Stimulated activated CD8-positive, alpha-beta memory T cell treated with anti-CD3 and anti-CD28 coated beads, Interleukin-4, amount 100 ng/mL, for 1 hour (primary cell): ENCODE measurements at places on chromosomes 3 and 15.

- no peak for DNase-seq
Observed at GRCh38 chr15:84033793-84034553, 201.6 kb upstream of the GOLGA6L4 start.

DNA sequence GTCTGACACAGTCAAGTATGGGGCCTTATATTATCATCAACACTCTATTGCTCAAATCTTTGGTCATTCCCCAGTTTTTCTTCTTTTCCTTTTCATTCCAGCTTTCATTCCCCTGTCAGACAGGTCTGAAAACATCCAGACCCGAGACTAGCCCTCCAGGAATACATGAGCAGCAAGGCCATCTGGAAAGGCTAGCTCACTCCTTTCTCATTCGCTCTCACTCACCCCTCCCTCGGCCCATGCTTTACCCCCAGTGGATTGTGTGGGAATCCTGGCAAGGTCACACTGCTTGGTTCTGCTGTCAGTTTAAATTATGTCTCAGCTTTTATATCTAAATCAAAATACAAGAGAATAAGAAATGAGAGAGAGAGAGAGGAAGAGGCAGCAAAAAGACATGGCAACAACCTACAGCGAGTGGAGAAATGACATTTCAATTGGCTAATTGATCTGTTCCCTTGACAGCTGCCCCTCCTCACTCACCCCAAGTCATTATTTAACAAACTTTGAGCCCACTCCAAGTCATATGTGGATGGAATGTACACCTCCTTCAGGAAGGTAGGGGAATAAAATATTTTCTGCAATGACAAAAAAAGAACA, 962.2 kb downstream of the TUSC7 start:
- DNase-seq = no peak

- DNase-seq = no peak
Observed at GRCh38 chr3:66567077-66567476, 66.3 kb upstream of the LRIG1 start.

DNA sequence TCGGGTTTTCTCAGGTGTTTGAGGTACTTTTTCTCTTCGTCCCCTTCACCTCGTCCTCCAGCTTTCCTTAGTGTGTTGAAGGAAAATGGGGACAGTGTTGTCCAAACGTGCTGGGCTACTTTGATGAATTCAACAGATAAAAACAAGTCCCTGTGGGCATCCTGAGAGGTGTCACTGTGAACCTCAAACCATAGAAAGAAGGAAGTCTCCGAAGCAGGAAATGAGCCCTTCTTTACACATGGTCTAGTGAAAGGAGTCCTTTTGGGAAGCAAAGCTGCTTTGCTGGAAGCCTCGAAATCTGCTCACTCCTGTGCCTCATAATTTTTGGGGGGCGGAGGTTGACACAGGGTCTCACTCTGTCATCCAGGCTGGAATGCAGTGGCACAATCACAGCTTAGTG, 10.6 kb downstream of the IL17RB start:
- no peak for DNase-seq

DNA sequence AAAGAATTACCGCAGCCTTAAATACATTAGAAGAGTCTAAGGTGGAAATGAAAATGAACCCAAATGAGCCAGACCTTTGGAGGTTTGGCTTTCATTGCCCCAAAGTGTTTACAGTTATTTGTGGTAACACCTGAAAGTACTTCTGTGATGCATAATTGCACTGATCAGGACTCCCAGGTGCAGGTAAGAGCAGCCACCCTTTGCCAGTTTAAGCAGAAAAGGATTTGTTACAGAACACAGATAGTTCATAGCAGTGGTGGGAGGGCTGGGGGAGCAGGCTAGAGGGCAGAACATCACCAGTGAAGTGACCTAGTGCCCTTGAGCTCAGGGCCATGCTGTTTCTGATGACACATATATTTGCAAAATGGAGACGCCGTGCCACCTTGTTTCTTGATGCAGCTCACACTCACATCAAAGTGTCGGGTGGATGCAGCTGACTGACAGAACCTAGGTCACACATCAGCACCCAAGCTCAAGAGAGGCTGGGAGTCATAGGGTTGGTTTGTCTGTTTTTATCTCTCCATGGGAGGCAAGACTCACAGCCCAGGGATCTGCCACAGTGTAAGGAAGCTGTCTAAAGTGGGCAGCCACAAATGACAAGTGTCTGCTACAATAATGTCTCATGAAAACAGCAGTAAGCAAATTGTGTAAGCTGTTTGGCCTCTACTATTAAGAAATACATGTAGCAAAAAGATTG, 49.1 kb downstream of the NEK11 start:
- DNase-seq = no peak

- no peak for DNase-seq
Observed at GRCh38 chr15:66051833-66052232, 182.5 kb downstream of the RAB11A start.

- DNase-seq = no peak
Observed at GRCh38 chr3:99498550-99499234, 139.7 kb upstream of the COL8A1 start.

DNA sequence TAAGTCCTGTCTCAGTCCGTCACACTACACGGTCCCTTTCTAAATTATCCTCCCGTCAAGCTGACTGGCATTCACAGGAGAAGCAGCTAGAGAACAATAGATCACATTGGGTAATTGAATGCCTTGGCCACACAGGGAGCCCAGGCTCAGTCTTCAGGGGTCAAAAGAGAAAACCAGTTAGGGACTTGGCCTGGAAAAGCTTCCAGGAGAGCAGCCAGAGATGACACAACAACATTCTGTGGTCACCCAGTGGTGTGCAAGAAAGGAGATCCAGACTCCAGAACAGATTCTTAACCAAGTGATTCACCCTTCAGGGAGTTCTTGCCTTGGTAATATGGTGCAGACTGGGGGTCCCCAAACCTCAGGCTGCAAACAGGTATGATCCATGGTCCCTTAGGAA, 15.9 kb downstream of the ARHGAP31 start:
- DNase-seq = no peak

DNA sequence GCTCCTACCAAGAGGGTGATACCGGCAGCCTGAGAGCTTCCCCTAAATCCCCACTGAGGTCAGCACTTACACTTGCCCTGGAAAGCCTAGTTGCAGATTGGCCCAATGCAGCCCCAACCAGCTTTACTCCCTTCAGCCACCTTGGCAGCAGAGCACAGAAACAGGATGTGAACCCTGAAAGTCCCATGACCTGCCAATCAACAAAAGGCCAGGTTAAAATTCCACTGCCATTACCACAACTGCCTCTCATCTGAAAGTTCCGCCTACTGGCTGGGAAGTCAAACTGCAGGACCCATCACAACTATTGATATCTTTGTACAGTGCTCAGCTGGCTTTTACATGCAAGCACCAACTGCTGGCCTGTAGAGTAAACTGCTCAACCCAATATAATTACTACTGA, 156.2 kb downstream of the ZMAT3 start:
- no peak for DNase-seq

GRCh38 chr15:62850791-62851291, 191.7 kb upstream of the TPM1 start:
- no peak for DNase-seq

GRCh38 chr3:128247666-128248409, 94.6 kb downstream of the EEFSEC start:
- DNase-seq = no peak

DNA sequence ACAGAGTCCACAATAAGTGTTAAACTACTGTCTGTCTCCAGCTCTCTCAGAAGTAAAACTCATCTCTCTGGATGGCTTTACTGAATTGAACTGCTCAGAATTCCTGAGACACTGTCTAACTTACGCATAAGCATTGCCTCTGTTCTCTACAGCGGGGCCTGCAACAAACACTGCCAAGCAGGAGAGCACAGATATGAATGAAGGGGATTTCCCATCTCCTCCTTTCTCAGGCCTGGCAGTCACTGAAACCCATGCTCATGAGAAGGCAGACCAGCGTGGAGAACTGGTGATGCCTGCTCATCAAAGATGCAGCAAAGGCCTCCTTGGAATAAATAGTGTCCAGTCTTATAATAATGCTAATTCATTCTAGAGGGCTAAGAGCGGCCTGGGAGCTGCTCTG, 10.3 kb downstream of the RASGRP1 start:
- no peak for DNase-seq

DNA sequence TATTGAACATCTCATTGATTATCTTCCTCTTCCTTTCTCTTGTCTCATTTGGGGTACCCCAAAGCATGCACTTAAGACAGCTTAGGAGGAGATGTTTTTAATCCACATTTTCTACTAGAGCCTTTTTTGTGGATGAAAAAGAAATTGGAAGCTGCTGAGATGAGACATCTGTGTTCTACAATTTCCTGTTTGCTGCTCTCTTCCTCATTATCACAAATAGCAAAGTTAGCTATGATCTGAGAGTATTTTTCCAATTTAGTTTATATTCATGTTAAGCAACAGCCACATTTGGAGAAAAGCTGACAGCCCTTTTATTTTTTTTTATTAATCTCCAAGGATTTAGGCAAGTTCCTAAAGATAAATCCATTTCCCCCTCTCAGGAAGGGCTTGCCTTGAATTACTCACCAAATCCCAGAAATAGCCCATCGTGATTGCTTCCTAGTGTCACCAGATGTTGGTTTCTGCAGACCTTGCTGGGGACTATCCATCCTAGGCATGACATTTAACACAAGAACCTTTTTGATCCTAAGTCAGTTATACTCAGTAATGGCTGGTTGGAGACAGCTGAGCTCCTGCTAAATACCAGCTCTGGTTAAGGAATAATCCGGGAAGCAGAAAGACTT, 70.8 kb upstream of the FILIP1L start:
- DNase-seq = no peak

DNA sequence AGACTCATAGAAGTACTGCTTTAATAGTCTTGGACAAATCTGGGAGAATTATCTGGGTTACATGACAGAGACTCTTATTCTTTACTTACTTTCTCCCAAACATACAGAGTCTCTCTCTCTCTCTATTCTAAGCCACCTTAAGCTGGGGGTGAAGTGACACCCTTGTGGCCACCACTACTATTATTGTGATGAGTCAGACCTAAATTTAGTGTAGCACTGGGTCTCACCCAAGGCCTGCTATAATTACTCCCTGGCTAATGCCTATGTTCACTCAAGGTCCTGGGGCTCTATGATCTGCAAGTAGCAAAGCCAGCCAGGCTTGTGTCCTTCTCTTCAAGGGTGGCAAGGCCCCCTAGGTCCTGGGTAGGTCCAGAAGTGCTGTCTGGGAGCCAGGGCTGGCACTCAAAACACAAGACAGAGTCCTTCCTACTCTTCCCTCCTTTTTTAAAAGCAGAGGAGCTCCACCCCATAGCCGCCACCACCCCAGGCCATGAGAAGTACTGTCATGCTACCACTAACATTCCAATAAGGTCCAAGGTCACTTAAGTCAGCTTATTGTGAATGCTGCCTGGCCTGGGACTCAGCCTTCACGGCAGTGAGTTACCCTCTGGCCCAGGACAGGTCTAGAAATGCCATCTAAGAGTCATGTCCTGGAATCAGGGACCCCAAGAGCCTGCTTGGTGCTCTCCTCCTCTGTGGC, 183.6 kb downstream of the POLQ start:
- no peak for DNase-seq

DNA sequence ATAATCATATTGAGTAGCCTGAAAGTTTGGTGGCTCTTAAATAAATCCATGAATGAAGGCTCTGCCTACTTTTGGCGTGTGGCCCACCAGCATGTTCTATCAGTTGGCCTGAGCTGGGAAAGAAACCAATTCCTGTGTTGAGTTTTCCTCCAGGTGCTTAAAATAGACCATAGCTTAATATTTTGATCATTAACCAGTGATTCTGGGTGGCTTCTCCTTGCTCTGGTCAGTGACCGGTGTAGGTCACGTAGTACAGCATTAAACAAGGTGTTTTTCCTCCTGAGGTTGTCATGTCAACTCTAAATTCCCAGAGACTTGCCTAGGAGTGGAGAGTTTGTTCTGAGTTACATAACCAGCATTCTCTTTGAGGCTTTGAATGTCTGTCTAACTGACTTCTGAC, 1.3 kb downstream of the HHLA2 start:
- no peak for DNase-seq

DNA sequence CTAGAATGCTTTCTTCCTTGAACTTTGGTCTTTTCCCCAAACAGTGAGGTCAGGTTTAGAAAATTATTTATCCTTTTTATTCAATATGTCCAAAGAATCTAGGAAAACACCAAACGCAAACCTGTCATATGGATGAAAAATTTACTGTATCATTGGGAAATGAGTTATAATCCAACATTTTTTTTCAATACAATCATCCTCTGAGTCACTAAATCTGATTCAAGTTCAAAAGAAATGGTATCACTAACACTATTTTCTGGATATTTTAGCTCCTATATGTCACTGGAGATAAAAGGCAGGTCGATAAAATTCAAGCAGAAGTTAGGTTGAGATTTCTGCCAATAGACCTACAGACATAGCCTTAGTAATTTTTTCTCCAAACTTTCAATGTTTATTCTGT, 591.6 kb upstream of the AGTR1 start:
- DNase-seq = no peak

DNA sequence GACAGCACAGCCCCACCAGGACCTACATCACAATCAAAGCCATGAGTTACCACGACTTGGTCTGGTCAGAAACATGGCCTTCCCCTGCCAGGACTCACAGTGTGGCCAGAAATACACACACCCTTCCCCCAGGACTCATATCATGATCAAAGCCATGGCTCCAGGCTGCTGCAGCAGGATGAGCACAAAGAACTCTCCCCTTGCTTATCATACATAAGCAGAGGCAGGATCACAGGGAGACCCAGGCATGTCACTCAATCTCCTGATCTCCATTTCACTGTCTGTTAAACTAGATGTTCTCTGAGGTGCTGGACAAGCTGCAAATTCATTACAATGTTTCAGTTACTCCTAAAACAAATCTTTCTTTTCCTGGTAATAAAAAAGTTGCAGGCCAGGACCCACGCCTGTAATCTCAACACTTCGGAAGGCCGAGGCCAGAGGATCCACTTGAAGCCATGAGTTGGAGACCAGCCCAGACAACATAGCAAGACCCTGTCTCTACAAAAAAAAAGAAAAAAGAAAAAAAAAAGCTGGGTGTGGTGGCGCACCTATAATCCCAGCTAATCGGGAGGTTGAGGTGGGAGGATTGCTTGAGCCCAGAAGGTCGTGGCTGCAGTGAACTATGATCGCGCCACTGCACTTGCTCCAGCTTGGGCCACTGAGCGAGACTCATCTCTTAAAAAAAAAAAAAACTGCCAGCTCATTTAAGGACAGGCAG, 1.2 kb downstream of the PFKFB4 start:
- DNase-seq = no peak

DNA sequence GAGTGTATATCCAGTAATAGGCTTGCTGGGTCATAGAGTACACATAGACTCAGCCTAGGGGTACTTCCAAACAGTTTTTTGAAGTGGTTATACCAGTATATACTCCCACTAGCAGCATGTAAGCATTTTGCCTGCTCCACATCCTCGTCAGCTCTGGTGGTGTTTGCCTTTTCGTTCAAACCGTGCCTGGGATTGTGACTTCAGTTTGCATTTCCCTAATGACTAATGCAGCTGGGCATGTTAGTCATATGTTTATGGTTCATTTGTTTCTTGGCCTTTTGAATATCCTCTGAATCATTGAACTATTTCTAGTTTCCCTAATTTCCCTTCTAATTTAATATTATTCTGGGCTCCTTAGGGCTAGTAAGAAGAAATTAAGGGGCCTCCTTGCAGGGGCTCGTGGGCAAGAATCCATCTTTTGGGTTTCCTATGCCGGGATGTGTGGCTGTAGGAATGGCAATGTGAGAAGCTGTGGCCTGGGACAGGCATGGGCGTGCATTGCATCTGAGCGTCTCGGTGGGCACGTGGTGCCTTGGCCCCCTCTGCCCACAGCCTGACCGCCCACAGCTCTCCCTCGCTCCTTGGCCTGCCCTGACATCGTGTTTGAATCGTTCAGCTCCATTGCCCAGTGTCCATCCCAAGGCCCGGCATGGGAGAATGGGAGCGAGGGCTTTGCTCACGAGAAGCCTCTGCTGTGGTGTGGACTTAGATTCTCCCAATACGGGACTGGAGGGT, 26.4 kb downstream of the FAH start:
- DNase-seq = no peak

- no peak for DNase-seq
Observed at GRCh38 chr3:102712896-102713295, 278.1 kb downstream of the ZPLD1 start.
